ENCODE measurements at places on chromosomes 6 and 20.

- DNase-seq, result no peak
Measured at GRCh38 chr20:23092861-23093495, 6.9 kb upstream of the CD93 start.

- no peak for DNase-seq
Measured at GRCh38 chr20:46945465-46945864, 50.8 kb downstream of the EYA2 start.

GRCh38 chr6:101453221-101453620 is 59.7 kb downstream of the GRIK2 start:
- no peak for DNase-seq

GRCh38 chr6:88519301-88520016 is 353.3 kb upstream of the CNR1 start:
- DNase-seq, result no peak

DNA sequence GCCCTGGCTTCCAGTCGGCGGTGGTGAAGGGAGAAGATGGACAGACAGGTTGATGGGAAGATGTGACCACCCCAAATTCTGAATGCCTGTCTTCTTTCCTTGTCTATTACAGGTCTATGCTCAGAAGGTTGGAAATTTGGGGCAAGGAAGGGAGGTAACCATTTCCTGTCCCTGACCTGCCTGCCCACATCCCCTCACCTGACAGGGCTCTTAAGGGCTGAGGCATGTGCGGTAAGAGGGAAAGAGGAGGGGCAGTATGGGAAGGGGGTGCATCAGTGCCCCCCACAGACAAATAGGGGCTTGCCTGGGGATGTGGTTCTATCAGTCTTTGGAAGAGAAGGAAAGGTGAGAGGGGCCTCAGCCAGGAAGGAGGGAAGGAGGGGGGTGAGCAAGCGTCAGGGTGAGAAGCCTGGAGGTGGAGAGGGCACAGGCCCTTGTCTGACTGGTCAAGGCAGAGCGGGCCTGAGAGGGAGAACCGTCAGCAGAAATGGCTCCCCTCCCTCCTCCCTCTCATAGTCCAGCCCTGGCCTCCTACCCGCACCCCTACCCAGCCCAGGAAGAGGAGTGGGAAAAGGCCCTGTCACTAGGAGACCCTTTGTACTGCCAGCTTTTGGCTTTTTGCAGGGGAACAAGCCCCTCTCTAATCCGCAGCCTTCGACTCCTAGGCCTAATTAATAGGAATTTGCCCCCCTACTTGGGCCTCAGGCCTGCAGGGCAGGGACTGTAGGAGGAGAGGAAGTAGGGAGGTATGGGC is 104.4 kb upstream of the FOXP4 start:
- no peak for DNase-seq

DNA sequence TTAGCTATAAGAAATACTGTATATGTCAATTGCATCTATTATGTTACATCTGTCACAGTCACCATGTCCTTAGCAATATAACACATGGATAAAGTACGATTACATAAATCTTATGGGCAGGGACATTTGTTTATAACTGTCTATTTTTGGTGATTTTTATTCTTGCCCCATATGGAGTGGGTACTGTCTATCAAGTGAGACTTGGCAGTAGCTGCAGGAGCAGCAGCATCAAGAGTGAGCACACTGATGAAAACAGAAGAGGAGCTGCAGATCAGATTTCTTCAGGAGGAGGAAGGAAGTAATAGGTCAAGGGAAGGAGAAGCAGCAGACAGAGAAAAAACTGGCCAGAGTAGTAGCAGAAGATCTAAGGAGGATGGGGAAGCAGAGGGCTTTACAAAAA is 516.7 kb downstream of the C6orf118 start:
- no peak for DNase-seq

- DNase-seq, result no peak
Measured at GRCh38 chr20:62294516-62294915, 8.3 kb upstream of the ADRM1 start.

DNA sequence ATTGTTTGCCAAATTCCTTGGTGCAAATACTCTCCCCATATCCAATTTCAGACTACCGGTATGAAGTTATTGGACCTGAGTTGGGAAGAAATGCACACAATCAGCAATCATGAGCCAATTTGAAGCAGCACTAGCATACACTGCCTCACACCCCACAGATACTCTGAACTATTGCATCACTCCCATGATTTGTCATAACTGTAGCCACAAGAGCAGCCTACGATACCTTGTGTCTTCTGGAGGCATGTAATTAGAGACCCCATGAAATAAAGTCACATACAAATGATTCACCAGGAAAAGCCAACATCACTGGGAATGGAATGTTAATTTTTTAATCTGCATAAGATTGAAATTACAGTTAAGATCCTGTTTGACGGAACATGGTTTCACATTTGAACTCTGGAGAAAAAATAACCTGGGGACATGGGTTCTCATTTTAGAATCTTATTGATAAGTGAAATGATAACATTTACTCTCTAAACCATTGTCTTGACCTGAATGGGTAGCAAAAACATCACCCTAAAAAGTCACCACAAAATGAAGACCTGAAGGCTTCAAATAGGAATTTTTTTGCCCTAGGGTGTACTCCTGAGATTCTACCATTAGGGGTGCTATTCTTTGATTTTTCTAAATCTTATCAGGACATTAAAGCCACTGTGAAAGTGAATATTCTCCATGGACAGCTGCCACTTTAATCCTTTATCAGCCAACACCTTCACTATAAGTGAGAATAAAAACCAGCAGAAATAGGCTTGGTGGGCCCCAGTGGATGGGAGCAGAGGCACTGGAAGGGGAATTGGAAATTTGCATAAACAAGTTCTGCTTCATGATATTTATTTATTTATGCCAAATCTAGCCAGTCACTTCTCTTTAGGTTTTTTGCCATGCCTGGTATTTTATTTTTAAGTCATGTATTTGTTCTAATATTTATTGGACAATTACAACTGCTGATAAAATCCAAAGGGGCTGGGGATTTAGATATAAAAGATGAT is 34.5 kb upstream of the HBS1L start:
- DNase-seq, result no peak

DNA sequence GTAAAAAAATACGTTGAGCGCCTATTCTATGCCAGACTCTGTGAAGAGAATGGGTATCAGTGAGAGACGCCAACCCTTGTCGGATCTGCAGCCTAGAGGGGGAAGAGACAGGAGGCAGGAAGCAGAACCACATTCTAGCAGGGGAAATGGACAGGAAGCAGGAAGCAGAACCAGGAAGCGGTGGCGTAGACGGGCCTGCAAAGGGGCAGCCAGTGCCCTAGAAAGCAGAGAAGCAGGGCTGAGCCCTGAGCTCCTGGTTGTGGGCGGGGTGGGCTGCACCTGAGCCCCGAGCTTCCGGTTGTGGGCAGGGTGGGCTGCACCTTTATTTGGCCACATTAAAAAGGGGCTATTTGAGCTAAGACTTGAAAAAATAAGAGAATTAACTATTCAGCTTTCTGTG is 71.9 kb downstream of the FAM120B start:
- no peak for DNase-seq

GRCh38 chr20:8583012-8583565 is 451.0 kb downstream of the PLCB1 start:
- DNase-seq, result no peak

GRCh38 chr6:169230322-169230665 is 23.4 kb downstream of the THBS2 start:
- no peak for DNase-seq

- no peak for DNase-seq
Measured at GRCh38 chr6:100435299-100435698, 29.4 kb downstream of the SIM1 start.

DNA sequence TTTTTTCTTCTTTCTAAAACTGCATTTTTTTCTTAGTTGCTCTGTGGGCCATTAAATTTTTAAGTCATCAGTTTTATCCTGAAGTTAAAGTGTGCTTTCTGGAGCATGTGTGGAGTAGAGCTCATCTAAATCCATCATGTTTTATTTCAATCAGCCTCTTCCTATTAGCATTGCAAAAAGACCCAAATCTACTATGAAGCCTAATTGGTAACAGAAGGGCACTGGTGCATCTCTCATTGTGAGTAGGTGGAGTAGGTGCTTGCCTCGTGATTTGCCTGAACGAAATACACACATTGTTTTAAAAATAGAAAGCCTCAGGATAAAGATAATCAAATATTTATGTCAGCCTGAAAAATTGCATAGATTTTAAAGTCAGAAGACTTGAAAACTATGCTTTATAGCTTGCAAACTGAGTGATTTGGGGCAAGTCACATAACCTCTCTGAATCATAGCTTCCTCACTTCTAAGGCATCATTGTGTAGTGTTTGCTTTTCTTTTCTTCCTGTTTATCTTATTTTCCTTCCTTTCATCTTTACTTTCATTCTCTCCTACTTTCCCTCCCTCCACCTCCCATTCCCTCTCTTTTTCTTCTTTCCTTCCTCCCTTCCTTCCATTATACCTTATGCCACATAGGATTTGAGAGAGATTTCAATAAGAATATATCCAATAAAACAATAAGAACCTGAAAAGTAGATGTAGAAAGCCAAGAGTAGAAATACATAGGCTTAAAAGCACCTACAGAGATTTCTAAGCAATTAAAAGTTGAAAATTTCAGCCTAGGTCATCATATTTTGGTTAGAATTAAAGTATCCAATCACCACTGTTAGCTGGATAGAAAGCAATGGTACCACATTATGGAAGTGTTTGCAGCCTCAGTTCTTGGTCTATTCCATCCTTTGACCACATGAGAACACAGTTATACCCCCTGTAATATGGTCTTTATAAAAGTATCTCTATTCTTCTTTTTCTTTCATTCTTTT is 49.6 kb upstream of the RNF146 start:
- no peak for DNase-seq

- no peak for DNase-seq
Measured at GRCh38 chr6:43865932-43866645, 96.1 kb downstream of the VEGFA start.

GRCh38 chr6:10403385-10404106 is 11.3 kb downstream of the TFAP2A start:
- DNase-seq, result no peak

GRCh38 chr6:132964101-132964867 is 149.9 kb downstream of the RPS12 start:
- no peak for DNase-seq

DNA sequence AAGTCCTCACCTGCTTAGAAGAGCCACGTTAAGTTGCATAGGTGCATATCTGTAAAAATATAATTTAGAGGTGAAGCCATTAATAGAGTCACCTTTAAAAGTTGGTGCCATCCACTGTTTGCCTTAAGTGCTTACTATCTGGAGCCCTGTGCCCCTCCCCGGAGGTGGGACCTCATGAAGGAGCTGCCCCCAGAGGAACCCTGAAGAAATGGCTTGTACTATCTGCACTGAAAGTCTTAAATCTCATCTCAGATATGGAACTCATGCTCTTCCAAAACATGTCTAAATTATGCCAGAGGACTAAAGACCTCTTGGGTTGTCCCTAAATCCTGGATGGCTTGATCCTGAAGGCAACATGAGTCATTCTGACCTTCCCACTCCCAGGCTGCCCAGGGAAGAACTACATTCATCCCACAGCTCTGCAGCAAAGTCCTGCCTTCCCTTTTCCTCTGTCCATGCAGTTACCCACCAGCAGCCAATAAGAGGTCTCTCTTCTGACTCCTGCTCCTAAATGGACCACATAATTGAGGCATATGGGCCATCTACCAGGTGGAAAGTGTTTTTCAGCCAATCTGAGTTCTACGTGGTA is 85.3 kb downstream of the ASXL1 start:
- no peak for DNase-seq

DNA sequence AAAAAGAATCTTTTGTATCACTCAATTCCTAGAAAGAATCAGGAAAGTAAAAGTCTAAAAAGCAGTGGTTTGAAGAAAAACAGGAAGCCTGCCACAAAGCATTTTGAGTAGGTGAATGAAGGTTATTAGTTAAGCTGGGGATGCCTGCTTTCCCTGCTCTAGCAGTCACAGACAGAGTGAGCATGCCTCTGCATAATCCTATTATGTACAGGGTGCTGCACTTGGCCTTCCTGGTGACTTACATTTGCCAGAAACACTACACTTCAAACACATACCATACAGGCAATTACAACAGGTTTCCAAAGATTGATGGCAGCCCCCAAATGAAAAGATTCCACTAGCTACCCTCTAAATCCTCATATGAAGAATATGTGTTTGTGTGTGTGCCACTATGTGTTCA is 130.8 kb downstream of the TPBG start:
- no peak for DNase-seq

GRCh38 chr6:147930745-147931144 is 411.9 kb upstream of the SASH1 start:
- DNase-seq, result no peak

DNA sequence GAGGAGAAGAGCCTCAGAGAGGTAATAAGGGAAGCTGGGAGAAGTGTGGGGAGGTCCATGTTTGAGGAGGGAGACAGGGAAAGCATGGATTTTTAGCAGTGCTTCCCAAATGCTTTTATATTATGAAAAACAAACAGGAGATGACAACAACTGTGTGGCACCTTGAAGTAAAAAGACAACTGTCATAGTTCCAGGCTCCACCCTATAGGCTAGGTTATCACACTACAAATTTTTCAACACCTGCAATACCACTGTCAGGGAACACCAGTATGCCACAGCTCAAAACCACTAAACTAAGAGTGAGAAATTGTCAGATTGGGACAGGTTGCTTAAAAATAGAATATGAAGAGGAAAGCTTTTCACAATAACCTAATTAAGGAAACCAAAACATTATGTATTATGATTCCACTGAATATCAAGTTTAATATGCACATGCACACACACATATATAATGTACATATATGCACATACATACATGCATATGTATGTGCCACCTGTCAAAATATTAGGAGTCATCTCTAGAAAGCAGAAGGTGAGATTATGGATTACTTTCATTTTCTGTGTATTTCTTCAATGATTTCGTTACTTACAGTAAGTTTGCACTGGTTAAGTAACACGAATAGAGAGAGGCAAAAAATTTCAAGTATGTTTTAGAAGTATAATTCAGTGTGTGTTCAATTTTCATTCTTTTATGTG is 261.2 kb downstream of the PTPRK start:
- DNase-seq, result no peak

DNA sequence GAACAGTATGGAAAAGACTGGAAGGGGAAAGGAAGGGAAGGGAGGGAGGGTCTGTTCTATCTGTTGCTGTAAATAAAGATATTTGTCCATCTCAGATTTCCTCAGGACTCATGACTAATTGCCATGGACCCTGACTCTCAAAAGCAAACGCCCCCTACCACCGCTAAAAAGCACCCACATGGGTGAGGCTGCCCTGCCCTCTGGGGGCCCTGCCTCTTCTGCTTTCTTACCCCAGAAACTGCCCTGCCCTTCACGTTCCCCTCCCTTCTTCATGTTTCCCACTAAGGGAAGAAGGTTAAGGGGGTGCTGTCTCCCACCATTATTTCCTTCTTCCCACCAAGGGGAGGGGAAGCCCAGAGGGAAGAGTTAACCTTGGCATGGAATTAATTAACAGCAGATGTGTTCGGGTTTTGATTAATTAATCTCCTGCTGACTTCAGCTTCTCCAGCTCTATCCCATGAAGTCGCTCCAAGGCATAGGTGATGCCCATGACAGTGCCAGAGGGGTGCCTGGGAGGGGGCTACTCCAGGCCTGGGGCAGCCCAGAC is 16.0 kb downstream of the MDFI start:
- no peak for DNase-seq
